ENCODE measurements at places on chromosomes 1 and 21. TPM values are rescaled to one million over a fixed set of nuclear protein-coding genes. Genes with fewer than 3 reads are reported as not detected.

DNA sequence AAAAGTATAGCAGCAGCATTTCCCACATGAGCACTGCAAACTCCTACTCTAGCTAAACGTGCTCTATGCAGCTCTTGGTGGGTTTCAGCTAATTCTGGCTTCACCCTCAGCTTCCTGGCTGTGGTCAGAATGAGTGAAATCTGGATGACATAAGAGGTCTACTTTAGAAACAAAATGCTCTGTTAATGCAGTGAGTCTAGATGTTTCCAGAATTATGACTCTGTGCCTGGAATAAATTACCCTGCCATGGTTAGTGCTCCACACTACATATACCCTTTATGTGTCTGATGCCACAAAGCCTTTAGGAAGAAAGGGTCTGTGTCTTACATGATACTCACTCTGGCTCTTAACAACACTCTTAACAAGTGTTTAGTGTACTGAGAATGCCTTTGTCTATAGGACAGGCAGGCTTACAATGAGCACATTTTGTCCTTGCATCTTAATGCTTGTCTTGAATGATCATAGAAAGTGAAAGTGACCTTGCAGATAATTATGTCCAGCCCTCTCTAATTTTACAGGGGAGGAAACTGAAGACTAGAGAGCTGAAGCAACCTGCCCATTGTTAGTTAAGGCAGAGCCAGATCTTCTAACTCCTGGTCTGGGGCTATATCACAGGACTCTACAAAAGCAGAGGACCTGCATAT lies 9.2 kb downstream of the S100A10 start:
- DNase-seq = no peak

DNA sequence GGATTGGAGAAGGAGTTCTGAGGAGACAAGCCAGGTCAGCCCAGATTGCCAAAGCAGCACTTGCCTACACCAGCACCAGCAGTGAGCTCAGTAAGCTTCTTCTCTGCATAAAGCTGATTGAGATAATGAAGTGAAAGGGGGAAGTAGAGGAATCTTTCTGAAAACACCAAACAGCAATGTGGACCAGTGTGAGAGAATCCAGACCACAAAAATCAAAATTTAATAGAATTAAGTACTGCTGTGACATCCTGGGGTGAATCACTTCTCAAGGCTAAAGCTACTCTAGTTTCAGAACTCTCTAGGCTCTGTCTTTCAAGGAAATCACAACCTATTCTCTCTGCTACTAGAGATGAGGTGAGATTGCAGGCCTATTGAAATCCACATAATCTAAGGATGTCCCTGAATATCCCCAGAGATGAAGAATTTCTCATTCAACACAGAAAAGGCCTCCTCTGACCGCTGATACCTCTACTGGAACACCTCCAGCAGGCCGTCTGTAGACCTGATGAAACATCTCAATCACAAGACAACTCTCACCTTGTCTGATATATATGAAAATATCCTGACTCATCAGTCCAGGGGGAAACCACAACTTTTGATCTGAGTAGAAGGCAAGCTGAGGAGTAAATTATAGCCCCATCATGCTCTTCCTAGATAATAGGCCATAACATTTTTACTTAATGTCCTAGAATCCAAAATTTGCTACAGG lies at the start of gene FCRL4:
Gene FCRL4, minus strand, starts transcription at position 127 of the 709 bp plus-strand sequence. CDS start 141 bp downstream, outside the sequence.
- DNase-seq = no peak

DNA sequence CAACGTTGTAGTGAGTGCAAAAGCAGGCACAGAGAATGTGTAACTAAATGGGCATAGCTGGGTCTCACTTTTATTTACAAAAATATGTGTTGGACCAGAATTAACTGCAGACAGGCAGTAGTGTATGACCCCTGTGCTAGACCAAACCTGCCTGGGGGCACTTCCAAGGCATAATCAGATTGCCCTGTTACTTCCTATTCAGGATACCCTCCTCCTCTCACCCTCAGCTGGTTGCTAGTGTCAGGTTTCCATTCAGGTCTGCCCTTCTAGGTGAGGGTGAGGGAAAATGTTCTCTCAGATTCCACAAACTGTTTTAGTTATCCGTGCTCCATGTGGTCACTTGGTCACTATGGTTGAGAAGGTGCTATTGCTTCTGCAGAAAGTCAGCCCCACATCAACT lies 387.3 kb downstream of the LMX1A start:
- DNase-seq = no peak

DNA sequence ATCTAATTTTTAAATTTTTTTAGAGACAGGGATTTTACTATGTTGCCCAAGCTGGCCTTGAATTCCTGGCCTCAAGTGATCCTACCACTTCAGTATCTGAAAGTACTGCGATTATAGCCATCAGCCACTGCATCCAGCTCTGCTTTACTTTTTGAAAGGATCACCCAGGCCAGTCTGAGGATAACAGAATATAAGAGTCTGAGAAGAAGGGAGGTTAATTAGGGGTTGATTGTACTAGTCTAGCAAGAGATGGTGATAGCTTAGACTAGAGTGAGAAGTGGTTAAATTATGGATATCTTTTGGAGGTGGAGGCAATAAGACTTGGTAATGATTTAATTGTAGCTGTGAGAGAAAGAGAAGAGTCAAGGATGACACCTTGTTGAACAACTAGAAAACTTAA lies 32.2 kb downstream of the PHACTR4 start:
- no peak for DNase-seq

- DNase-seq = no peak
Measured at GRCh38 chr1:231719485-231720183, 93.0 kb downstream of the DISC1 start.

DNA sequence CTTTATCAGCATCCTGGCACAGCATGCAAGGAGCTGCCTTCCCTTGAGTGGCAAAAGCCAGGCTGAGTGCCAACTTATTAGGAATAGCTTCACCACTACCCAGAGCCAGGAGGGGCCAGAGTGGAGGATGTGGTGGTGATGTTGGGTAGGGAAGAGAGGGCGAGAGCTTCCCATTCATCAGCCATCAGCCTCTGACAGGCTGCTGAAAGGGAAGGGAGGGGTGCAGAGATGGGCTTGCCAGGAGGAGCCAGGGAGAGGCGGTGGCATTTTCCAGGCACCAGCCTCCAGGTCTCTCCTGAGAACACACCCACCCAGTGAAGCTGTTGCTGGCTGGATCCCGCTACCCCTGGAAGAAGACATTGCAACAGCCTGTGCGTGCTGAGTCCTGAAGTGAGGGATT lies 168.5 kb downstream of the ACTL8 start:
- DNase-seq = no peak

DNA sequence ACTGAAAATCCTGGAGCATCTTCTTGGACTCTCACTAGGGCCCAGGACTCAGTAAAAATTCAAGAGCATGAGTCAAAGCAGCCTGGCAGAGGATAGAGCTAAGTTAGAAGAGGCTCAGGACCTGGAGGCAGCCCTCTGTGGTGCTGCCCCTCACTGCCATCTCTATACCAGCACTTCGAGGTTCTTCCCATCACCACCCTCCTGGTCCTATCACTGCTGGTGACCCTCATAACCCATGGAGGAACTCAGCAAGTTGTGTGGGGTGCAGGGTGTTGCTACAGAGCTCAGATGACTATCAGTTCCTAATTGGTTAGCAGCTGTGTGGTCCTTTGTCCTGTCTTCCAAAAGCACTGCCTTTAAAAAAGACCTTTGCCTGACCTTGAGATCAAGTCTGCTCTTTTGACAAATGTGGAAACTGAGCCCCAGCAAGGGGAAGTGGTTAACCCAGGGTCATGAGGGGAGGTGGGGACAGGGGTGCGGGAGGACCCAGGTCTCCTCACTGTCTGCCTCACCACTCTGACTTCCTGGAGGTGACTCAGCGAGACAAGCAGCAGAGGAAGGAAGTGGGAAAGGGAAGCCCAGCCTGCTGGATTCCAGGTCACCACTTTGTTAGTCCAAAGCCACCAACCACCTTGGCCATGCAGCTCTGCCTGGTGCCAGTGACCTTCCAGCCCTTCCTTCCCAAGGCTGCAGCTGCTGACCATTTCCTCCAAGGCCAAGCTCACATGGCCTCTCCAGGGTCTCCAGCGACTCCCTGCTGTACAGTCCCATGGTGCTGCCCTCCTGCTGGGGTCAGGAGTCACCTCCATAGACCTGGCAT lies 199.4 kb upstream of the EDN2 start:
- DNase-seq = peak; percentile 59

DNA sequence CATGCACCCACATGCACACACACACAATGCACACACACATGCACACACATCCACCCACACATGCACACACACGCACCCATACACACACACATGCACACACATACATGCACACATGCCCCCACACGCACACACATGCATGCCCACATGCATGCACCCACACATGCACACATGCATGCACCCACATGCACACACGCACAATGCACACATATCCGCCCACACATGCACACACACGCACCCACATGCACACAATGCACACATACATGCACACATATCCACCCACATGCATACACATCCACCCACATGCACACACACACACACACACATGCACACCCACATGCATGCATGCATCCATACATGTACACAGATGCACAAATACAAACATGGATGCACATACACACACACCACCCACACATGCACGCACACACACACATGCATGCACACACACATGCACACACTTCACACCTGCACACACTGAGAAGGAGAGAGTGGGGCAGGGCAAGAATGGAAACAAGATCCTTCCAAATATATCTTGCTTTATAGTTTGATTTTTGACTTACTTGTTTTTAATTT lies 123.2 kb downstream of the NPHP4 start:
- DNase-seq = no peak

DNA sequence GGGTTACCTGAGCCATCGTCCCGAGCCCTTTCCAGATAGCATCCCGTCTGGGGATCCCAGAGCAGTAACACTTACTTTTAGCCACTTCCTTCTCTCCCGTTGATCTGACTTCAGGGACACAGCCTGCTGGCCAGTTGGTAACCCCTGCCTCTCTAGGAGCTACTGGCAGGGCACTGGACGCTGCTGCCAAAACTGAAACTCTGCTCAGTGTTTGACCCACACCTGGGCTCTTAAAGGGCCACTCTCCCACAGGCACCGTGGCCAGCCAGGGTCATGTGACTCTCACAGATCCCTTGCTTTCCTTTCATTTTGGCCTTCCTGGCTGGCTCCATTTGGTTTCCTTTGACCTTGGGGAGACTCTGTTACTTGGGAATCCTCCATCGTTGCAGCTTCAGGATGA lies at the start of gene PIGR:
Gene PIGR, minus strand, starts transcription at position 206 of the 400 bp plus-strand sequence. CDS start 5,935 bp downstream, outside the sequence.
- DNase-seq = no peak

DNA sequence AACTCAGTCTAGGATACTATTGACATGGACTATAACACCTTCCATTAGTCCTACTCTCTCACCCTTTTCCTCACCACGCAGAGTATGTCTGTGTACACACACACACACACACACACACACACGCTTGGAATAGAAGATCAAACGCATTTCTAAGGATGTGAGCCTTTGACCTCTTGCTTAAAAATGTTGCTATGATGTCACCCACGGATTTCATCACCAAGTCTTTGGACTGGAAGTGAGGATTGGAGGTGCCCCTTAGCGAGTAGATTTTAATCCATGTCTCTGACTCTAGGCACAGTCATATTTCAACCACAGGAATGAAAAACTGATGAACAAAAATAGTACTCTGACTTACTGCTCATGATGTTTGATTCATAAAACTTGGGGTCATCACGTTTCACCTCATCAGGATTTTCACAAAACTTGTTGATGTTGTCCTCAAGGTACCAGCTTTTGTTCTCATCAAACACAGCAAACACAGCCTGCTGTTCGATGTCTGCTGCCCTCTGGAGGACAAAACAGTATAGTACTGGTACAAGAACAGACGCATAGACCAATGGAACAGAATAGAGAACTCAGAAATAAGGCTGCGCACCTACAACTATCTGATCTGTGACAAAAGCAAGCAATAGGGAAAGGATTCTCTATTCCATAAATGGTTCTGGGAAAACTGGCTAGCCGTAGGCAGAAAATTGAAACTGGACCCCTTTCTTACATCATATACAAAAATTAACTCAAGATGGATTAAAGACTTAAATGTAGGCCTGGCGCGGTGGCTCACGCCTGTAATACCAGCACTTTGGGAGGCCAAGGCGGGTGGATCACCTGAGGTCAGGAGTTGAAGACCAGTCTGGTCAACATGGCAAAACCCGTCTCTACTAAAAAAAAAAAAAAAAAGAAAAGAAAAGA lies 39.9 kb downstream of the F5 start:
- peak; percentile 85 for DNase-seq

DNA sequence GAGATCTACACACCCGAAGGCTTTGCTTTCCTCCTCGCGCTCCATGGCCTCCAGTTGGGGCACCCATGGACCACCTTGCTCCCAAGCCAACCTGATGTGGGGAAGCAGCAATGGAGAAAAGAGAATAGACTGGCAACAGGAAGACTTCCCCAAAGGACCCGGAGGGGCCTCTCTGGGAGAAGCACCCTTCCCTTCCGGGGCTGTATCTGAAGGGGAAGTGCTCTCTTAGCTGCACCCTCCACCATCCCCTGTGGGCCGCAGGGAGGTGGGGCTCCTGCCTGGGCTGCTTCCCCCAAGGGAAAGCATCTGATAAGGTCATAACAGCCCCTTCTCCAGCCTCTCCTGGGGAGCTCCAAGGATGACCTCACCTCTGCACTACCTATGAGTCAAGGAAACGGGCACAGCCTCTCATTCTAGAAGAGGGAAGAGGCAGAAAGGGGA lies 100.2 kb downstream of the RIPK4 start:
- no peak for DNase-seq

- no peak for DNase-seq
Measured at GRCh38 chr21:42312626-42313104, 2.5 kb downstream of the TFF3 start.

GRCh38 chr1:205680073-205680851 lies at the start of gene SLC45A3:
TSS of gene SLC45A3 (minus strand) at chr1:205680509. CDS start at chr1:205664656, 15,853 bp downstream.
- no peak for DNase-seq

DNA sequence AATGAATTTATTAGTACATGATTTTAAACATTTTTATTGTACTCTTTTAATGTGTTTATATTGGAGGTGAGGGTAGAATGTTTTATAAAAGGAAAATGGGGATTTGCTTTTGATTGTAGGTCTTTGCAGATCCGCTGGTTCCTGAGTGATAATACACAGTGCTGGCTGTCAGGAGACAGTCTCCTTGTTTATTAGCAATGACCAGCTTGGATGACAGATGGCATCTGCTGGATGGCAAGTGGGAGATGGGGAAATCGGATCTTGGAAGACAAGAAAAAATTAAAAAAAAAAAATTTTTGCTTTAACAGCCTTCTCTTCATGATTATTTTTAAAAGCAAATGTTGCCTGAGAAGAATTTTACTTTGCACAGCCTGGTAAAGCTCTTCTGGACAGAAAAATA lies 4.4 kb upstream of the PHTF1 start:
- no peak for DNase-seq

Gene PDZK1
- total RNA-seq = 0.34 TPM

Gene MXRA8
- total RNA-seq = 0.56 TPM

Gene A3GALT2
- total RNA-seq = not detected

Gene CD34
- 62.4 TPM for total RNA-seq

Gene TGFB2
- total RNA-seq = 36.2 TPM

Gene LAX1
- total RNA-seq = 0.19 TPM

Gene PROX1
- total RNA-seq = 114 TPM

Gene CD5L
- not detected for total RNA-seq

Gene PTPN22
- not detected for total RNA-seq

Gene SPRR2F
- total RNA-seq = not detected

Gene KRTAP13-2
- not detected for total RNA-seq

Gene LGALS8
- 140 TPM for total RNA-seq

Measured in dermis blood vessel endothelial cell (primary cell).